ENCODE measurements at places on chromosomes 11 and 22.

DNA sequence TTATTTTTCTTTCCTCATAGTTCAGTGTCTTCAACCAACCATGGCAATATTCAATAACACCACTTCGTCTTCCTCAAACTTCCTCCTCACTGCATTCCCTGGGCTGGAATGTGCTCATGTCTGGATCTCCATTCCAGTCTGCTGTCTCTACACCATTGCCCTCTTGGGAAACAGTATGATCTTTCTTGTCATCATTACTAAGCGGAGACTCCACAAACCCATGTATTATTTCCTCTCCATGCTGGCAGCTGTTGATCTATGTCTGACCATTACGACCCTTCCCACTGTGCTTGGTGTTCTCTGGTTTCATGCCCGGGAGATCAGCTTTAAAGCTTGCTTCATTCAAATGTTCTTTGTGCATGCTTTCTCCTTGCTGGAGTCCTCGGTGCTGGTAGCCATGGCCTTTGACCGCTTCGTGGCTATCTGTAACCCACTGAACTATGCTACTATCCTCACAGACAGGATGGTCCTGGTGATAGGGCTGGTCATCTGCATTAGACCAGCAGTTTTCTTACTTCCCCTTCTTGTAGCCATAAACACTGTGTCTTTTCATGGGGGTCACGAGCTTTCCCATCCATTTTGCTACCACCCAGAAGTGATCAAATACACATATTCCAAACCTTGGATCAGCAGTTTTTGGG lies at the start of gene OR51T1:
TSS of gene OR51T1 (plus strand) at position 41 of the 641 bp plus-strand sequence. CDS start at position 41, 0 bp downstream.
- DNase-seq, result no peak

- no peak for DNase-seq
Observed at GRCh38 chr22:25990940-25991339, 178.3 kb upstream of the SEZ6L start.

GRCh38 chr11:68509066-68509465 lies 48.5 kb downstream of the PPP6R3 start:
- DNase-seq, result no peak

GRCh38 chr11:80521592-80521991 lies 1080.8 kb upstream of the TENM4 start:
- no peak for DNase-seq

DNA sequence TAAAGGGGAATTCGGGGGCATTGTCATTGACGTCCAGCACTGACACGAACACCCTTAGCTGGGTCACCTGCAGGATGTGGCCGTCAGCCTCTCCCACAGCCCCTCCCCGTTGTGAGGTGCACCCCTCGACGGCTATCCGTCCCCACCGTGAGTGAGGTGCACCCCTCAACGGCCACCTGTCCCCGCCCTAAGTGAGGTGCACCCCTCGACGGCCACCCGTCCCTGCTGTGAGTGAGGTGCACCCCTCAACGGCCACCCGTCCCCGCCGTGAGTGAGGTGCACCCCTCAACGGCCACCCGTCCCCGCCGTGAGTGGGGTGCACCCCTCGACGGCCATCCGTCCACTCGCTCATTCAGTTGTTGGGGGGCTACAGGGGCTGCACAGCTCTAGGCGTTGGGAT lies 2.9 kb downstream of the CDHR5 start:
- DNase-seq, result no peak

DNA sequence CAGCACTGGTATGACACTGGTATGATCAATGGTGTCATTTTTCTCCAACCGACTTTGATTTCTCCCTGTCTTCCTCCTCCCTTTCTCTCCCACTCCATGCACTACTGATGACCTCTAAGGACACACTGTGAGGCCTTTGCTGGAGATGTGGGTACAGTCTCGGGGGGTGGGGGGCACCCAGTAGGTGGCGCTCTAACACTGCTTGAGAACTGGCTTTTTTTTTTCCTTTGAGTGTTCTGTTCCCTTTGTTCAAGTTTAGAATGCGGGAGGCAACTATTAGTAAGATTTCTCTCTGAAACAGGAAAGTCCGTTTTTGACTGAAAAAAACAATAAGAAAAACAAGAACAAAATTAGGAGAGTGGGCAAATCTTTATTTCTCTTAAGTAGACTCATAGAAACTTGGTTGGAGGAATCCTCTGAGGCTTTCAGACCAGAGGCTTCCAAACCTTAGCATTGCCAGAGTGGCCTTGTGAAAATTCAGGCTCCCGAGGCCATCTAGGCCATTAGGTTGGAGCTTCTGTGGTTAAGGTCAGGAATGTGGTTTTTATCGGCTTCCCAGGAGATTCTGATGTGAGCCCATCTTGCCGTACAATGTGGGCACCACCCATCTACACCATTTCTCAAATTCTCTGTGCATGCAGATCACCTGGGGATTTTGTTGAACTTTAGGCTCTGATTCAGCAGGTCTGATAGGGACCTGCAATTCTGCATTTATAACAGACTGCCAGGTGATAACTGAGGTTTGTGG lies 43.2 kb downstream of the PANX1 start:
- DNase-seq, result no peak

DNA sequence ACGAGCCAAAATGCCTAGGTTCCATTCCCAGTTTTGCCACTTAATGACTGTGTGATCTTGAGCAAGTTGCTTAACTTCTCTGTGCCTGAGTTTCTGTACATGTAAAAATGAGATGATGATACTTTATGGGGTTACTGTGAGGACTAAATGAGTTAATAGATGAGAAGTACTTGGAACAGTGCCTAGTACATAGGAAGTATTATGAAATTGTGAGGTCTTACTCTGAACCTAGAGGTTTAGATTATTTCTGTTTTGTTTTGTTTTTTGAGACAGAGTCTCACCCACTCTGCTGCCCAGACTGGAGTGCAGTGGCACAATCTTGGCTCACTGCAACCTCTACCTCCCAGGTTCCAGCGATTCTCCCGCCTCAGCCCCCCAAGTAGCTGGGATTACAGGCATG lies 227.0 kb upstream of the POU2AF2 start:
- no peak for DNase-seq

GRCh38 chr11:76849376-76849775 lies 11.3 kb upstream of the ACER3 start:
- DNase-seq, result no peak

- DNase-seq, result no peak
Observed at GRCh38 chr11:119697445-119697844, 31.6 kb downstream of the NECTIN1 start.

DNA sequence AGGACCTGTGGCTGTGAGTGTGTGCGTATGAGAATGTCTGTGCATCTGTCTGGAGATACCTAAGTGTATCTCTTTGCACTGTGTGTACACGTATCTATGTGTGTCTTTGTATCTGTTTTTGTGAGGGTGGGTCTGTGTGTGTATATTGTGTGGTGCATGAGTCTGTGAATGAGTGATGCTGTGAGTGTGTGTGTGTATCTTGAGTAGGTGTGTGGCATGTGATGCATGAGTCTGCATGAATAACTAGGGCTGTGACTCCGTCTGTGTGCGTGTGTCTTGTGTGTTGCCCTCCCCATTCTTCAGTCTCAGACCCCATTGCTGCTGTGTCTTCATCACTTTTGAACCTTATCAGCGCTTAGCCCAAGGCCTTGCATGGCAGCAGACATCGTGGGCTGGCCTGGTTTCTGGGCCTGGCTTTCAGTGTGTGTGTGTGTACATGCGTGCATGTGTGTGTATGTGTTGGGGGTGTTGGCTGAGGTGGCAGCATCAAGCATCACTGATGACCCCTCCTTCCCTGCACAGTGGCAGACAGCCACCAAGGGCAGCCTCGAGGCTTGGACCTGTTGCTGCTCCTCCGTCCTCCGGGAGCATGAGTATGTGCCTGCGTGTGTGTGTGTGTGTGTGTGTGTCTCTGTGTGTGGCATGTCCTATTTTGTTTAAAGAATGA lies 1.4 kb downstream of the SGSM1 start:
- DNase-seq, result no peak

DNA sequence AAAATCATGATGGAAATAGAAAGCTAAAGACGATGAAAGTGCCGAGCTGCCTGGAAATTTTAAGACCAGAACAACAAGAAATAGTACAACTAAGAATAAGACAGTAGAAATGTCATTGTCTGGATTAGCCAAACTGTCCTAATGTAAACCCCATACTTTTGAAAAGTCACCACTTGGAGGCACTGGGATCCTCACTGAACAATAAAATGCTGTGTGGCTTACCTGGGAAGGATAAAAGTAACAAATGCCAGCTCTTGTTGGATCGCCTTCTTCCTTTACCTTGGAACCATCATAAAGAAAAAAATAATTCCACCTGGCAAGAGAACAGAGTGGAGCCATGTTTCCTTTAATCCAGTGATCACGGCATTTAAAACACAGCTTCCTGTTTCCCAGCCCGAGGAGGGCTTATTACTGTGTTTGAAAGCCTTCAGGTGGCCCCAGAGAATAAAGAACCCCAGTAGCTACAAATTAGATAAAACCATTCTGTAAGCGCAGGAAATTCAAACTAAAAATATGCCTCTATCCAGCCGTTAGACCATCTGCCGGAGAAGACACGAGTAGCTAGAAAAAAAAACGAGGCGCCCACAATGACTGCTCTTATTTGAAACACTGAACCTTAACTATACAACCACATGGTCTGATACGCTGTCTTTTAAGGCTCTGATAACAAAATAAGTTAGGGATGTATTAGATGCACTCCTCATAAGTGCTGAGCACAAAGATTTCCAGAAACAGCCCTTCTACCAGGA lies 4.4 kb downstream of the HPS4 start:
- peak; percentile 15 for DNase-seq

DNA sequence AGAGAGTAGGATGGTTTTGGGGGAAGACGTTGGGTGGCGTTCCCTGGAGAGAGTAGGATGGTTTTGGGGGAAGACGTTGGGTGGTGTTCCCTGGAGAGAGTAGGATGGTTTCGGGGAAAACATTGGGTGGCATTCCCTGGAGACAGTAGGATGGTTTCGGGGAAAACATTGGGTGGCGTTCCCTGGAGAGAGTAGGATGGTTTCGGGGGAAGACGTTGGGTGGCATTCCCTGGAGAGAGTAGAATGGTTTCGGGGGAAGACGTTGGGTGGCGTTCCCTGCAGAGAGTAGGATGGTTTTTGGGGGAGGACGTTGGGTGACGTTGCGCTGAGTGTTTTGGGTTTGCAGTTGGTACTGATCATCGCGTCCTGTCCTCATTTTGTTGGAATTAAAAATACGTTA lies 28.2 kb downstream of the IGHMBP2 start:
- no peak for DNase-seq

DNA sequence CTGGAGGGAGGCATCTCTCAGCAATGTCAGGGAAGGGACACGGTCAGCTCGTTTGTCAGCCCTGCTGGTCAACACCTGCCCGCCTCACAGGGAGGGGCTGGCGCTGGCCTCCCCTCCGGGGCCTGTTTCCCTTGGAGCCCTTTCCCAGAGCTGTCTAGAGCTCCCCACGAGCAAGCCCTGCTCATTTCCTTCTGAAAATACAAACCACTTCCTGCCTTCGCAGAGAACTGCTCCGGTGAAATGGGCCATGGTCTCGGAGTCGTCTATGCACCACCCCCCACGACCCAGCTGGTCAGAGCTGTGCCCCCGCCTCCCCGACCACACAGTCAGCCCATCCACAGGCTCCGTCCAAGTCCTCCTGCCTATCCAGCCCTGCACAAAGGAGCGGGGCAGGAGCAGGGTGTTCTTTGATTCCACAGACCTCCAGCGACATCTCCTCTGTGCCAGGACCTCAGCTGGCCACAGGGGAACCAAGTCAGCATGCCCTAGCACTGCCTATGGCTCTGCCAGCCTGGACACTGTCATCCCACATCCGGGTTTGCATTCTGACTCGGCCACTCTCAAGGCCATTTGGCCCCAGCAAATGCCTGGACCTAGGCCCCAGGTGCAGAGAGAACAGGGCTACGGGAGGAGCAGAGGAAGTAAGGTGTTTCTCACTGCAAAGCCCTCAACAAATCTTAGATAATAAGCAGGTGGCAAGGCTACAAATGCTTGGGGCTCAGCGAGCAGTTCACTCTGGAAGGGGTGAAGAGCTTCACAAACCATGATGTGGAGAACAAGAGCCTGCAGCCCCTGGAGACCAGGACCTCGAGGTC lies 82.1 kb upstream of the WNT11 start:
- peak; percentile 16 for DNase-seq

- DNase-seq, result no peak
Observed at GRCh38 chr22:25656724-25657123, 85.3 kb upstream of the MYO18B start.

DNA sequence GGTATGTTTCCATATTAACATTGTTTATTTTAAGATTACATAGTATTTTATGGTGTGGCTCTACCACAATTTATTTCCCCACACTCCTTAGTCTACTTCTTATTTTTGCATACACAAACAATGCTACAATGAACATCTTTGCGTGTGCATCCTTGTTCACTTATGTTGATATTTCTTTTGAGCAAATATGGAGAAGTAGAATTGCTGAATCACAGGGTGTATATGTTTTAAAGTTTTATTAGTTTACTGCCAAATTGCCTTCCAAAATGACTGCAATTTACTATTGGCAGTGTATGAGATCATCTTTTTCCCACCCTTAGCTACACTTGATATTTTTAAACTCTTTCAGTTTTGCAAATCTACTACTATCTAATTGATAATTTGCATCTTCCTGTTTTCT lies 38.7 kb upstream of the FAR1 start:
- DNase-seq, result no peak

DNA sequence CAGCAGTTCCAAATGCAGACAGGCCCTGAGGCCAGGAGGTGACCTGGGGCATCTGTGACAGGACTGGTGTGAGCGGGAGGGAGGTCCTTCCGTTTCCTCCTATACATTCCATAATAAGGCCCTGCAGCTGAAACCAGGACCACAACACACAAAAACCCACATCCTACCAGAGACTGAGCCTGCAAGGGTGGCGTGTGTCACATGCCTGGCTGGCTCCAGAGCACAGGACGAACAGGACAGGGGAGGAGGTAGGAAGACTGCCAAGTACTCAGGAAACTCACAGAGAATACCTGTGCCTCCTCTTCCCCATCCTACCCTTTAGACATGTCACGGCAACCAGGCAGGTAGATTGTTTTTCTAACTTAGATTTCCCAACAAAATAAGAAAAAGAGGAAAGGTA lies 103.9 kb downstream of the ARL14EP start:
- DNase-seq, result no peak

GRCh38 chr11:61919705-61920631 lies 2.6 kb upstream of the RAB3IL1 start:
- no peak for DNase-seq

GRCh38 chr11:62804310-62805075 lies 747 bp downstream of the NXF1 start:
- no peak for DNase-seq

GRCh38 chr11:99148352-99148751 lies 127.6 kb downstream of the CNTN5 start:
- DNase-seq, result no peak

GRCh38 chr11:64355078-64355940 lies 3.7 kb upstream of the RPS6KA4 start:
- no peak for DNase-seq

GRCh38 chr11:1513326-1514296 lies 27.0 kb upstream of the MOB2 start:
- no peak for DNase-seq

Data from CD4-positive, alpha-beta memory T cell (primary cell).